ENCODE measurements at places on chromosomes 11 and 22.

- no peak for DNase-seq
Measured at GRCh38 chr22:38273135-38273826, 471 bp upstream of the TMEM184B start.

- DNase-seq: no peak
Measured at GRCh38 chr11:69618237-69618636, 22.7 kb upstream of the CCND1 start.

GRCh38 chr11:103668859-103669258 is 367.6 kb upstream of the DDI1 start:
- DNase-seq: no peak

DNA sequence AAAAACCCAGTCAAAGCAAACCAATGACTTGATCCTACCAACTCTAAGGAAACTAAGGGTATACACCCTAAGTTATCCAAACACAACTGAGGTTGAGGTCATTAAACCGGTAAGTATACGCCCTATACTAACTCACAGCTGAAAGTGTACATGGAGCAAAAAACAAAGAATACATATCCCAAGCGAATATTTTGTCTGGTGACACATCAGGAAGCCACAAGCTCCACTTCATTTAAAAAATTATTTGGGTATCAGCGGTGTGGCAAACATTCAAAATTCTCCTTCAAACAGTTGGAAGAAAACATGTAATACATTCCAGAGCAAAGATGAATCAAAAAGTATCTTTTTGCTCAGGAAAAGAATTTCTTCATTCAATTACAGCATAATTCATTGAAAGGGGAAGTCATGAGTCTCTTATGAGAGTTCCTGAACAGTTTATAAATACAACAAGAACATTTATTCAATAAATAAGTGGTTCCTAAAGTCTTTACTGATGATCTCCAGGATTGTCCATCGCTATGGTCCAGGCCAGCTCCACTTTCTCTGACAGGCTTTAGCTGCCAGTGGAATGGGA is 4.5 kb upstream of the JAML start:
- DNase-seq: no peak

GRCh38 chr22:29839039-29839438 is 965 bp upstream of the ASCC2 start:
- no peak for DNase-seq

- no peak for DNase-seq
Measured at GRCh38 chr11:70578831-70579230, 180.5 kb downstream of the CTTN start.

DNA sequence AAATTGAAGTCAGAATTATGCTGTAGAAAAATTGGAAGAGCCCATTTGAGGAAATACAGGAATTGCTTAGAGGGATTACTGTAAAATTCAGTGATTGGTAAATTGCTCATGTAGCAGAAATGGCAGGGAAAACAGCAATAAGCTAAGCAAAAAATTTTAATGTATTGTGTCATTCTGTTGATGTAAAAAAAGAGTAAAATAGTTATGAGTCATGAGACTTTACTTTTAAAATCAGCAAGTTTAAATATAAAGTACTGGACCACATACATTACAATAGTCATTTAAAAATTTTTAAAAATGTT is 10.4 kb downstream of the PDHX start:
- DNase-seq: no peak

DNA sequence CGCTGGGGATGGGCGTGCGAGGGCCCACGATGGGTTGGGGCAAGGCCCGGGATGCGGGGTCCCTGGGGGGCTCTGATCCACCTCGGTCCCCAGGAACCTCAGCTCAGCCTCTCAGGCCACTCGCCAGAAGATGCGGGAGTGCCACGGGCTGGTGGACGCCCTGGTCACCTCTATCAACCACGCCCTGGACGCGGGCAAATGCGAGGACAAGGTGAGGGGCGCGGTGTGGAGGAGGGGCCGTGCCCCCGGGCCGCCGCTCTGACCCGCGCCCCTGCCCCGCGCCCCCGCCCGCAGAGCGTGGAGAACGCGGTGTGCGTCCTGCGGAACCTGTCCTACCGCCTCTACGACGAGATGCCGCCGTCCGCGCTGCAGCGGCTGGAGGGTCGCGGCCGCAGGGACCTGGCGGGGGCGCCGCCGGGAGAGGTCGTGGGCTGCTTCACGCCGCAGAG is 6.3 kb downstream of the PKP3 start:
- DNase-seq: no peak

- DNase-seq: no peak
Measured at GRCh38 chr11:128498721-128499245, 88.6 kb downstream of the ETS1 start.

DNA sequence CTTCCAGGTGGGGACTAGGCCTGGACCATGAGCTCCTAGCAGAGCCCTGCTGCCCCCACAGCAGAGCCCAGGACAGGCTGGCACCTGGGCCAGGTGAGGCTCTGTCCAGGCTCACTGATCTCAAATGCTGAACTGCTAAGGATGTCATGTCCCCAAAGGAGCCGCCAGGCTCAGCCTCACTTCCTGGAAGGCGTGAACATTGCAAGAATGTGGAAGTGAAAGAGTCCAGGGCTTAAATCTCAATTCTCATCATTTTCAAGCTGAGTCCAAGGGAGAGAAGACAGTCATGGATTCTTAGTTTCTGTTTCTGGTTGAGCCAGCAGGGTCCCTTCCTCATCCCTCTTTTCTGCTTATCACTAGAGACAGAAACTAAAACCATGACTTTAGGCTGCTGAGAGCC is 5.0 kb downstream of the ASCL2 start:
- peak; percentile 17 for DNase-seq

- DNase-seq: no peak
Measured at GRCh38 chr22:48153726-48154125, 1391.3 kb downstream of the TBC1D22A start.

GRCh38 chr22:31628362-31628761 is 33.7 kb downstream of the PISD start:
- DNase-seq: no peak

- peak; percentile 71 for DNase-seq
Measured at GRCh38 chr11:65471447-65471891, 27.4 kb upstream of the MALAT1 start.

DNA sequence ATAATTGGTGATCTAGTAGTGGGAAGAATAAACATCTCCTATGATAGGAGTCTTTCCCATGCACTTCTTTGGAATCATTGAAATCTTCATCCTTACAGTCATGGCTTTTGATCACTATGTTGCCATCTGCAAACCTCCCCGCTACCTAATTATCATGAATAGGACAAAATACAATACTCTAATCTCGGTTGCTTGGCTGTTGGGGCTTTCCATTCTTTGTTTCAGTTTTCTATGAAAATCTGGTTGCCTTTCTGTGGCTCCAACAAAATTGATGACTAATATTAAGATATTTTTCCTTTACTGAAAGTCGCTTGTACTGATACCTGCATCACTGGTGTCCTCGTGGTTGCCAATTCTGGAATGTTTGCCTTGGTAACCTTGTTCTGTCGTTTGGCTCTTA is 11.9 kb downstream of the OR4C6 start:
- no peak for DNase-seq

DNA sequence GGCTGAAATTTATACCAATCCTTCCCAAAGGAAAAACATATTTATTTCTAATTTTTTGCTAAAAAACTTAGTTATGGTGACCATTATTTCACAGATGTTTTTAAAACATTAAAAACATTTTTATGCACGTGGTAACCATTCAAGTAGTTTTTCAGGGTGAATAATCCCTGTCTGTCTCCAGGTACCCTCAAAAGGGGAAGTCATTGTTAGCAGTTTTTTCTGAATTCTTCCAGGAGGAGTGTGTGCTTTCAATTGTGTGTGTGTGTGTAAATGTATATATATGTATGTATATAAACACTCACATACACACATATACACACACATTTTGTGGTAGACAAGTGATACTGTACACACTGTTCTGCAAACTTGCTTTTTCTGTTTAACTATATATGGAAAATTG is 43.9 kb downstream of the MIAT start:
- DNase-seq: no peak

GRCh38 chr22:31122196-31122531 is 602 bp upstream of the INPP5J start:
- DNase-seq: no peak

- DNase-seq: no peak
Measured at GRCh38 chr11:82842019-82842418, 58.2 kb downstream of the PRCP start.

- DNase-seq: peak; percentile 10
Measured at GRCh38 chr22:29151316-29151715, 54.4 kb upstream of the EMID1 start.

GRCh38 chr22:11253000-11253511 is 4274.9 kb upstream of the OR11H1 start:
- DNase-seq: no peak

GRCh38 chr11:67680696-67681470 is 6.5 kb upstream of the ALDH3B2 start:
- DNase-seq: no peak

DNA sequence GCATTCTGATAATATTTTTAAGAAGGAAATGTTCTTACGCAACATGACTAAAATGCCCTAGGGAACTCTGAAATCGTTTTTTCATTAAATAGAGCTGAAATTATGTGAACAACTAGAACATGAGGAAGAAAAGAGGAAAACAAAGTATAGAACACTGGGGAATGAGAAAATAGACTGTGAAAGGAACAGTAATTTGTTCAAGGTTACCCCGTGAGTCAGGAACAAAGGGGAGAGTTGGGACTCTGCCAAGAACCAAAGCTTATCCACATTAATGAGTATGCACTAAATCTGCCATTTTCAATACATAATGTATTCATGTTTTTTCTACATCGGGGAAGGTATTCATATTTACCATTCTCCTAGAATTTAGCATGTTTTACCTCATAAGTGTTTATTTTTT is 961.8 kb upstream of the CCDC90B start:
- DNase-seq: peak; percentile 60

DNA sequence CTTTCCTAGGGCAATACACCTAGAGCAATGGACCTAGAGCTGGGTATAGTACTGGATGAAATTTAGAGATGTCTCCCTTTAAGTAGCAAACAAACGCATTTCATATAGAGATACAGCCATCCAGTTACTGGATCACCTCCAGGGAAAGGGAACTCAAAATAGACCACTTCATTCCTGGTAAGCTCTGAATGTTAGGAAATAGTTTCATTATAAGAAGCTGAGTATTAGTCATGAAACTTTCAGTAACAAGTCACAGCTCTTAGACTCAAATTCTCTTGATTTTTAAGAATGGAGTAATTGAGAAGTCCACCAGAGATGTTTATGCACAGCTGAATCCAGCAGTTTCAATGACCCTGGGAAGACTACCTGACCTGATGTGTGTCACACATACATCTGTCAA is 221.9 kb downstream of the FAM76B start:
- no peak for DNase-seq

GRCh38 chr22:18955696-18956095 is 19.6 kb upstream of the PRODH start:
- DNase-seq: no peak

- no peak for DNase-seq
Measured at GRCh38 chr11:118870396-118871343, 13.0 kb upstream of the CXCR5 start.

DNA sequence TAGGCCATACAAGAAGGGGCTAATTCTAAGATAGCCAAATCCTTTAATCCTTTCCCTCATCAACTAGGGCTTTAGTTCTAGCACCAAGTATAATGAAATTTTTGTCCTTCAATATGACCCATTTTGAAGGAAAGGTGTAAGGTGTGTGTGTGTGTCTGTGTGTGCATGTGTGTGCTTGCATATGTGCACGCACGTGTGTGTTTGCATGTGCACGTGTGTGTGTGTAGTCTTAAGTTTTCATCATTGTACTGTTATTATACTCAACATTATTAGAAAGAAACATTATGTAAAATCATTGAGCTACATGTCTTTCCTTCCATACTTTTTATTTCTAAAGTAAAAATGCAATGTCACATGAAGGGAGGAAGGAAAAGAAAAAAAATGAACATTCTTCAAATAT is 547.7 kb downstream of the FAM181B start:
- DNase-seq: no peak

GRCh38 chr11:27640954-27641353 is 59.3 kb downstream of the BDNF start:
- no peak for DNase-seq

- no peak for DNase-seq
Measured at GRCh38 chr11:1204381-1205101, 18.3 kb upstream of the MUC5B start.

DNA sequence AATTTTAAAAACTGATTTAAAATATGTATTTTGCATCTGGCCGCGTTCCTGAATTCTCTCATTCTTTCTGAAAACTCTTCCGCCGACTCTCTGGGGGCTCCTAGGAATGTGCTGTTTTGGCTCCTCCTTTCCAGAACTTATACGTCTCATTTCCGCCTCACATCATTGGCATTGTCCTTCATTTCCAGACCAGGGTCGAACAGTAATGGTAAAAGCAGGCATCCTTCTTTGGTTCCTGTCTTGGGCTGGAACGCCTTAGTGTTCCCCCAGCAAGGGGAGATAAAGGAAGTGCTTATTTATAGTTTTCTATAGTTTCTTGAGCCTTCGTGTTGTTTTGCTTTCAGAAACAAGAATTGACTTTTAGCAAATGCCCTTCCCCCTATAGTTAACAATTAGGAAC is 10.9 kb upstream of the TNNT3 start:
- no peak for DNase-seq

DNA sequence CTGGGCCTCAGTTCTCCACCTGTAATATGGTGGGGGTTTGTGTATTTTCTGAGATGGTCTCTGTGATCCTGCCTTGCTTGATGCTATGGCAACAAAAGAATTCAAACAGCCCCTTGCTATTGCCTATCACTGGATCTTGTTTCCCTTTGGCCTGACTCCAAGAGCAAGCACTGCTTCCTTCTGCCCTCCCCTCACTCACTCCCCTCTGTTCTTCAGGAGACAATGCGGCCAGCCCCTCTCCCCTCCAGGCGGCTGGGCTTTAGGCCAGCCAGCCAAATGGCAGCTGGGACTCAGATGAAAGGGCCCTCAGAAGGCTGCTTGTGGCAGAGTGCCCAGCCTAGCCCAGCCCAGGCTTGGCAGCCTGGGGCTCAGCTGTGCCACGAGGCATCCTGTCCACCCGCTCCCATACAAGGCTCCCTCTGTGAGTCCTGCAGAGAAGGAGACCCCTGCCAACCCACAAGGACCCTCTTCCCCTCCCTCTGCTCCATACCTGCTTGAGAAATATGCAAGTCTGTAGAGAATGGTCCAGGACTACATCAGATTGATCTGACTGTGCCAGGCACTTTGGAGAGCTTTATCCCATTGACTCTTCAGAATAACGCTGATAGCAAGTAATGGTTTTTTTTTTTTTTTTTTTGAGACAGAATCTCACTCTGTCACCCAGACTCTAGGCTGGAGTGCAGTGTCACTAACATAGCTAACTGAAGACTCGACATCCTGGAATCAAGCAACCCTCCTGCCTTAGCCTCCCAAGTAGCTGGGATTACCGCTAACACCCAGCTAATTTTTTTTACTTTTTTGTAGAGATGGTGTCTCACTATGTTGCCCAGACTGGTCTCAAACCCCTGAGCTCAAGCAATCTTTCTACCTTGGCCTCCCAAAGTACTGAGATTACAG is 7.6 kb upstream of the KCTD14 start:
- DNase-seq: peak; percentile 78

GRCh38 chr22:39690881-39691605 is 120.5 kb downstream of the CACNA1I start:
- DNase-seq: peak; percentile 49

- no peak for DNase-seq
Measured at GRCh38 chr11:77407613-77408012, 66.3 kb downstream of the PAK1 start.

- no peak for DNase-seq
Measured at GRCh38 chr11:121800240-121800639, 315.8 kb downstream of the BLID start.

GRCh38 chr11:1672613-1673350 is 24.2 kb upstream of the KRTAP5-6 start:
- peak; percentile 6 for DNase-seq

- no peak for DNase-seq
Measured at GRCh38 chr11:9895006-9895405, 231.1 kb downstream of the SWAP70 start.
